ENCODE measurements at places on chromosomes 13 and 19. TPM values are rescaled to one million over a fixed set of nuclear protein-coding genes. Genes with fewer than 3 reads are reported as not detected.
A peak's percentile ranks its signal among the peaks of the same experiment; 100 is the strongest.

DNA sequence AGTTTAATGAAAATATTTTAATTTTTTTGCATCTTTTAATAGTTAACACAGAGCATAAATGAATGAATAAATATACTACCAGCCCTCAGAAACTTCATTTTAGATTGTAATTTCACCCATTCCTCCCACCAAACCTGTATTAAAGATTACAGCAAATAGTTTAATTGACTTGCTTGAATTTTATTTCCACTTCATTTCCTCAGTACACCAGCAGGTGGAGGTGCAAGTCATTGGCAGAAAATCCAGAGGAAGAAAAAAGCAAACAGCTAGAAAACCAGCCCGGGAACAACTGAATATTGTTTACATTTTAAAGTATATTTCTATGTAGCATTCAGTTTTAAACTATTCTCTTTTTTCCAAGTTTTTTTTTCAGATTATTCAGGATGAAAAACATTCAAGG is 177.8 kb downstream of the OLFM4 start:
- DNase-seq = no peak

DNA sequence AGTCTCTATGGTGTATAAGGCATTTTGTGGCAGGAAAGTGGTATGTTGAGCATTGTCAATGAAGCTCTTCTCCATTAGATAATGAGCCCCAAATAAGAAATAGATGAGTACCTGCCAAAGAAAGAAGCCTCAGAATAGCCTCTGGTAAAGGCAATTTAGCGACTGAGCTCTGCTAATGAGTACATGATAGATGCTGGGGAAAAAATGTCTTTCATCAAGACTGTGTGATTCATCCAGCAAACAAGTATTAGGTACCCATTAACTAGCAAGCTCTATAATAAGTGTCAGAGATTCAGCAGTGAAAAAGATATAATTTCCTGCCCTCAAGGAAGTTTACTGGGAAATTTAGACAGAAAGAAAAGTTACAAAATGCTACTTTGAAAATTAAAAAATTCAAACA is 294.6 kb downstream of the ITGBL1 start:
- DNase-seq = no peak

DNA sequence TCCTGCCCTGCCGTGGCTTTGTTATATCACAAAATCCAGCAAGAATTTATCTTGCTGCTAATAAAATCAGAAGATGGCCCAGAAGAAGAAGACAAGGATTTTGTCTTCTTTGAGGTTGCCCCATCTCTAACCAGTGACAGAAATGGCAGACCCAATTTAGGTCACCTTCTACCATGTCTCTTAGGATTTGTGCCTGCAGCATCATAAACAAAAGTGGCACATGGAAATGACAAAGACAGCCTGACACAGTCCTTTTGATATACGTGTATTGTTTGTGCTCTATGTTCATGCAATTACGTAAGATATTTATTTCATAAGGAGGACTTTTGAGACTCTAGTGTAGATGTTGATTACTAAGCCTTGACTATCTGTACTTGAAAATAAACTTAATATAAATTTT is 135.9 kb upstream of the TMTC4 start:
- no peak for DNase-seq

DNA sequence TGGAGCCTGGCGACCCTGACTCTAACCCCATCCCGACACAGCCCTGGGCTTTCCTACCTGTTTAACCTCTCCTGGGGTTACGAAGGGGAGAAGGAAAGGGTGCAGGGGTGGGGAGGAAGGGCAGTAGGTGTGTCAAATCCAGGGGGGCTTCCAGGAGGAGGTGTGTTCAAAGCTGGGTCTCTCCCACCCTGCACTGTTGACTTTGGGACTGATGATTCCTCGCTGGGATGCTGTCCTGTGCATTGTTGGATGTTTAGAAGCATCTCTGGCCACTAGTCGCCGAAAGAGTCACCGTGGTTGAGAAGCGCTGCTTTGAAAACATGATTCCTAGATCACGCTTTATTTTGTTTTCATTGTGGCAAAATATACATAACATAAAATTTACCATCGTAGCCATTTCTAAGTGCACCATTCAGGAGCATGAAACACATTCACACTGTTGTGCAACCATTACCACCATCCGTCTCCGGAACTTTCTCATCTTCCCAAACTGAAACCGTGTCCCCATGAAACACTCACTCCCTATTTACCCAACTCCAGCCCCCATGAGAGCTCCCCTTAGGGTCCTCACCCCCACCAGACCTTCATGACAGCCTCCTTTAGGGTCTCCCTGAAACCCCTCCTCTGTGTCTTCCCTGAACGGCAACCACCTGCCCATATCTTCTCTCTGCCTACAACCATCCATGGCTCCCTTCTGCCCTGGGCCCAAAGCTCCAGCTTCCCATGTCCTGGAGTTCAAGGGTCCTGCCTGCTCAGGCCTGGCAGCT is 4.4 kb upstream of the FCER2 start:
- DNase-seq = no peak

DNA sequence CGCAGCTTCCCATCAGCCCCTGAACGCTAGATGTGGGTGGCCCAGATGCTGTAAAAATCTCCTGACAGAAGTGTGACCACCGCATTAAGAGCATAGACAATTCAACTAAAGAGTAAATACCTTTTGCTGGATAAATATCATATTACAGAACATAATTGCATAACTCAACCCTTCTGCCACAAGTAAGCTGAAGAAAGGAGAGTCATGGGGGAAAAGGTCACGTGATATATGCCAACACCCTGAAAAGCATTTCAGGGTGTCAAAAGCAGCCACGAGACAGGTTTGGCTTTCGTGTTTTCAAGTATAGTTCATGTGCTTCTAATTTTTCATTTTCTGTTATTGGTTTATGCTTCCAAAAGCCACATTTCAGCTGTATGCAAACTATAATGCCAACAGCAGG is 71.3 kb downstream of the LHFPL6 start:
- DNase-seq = no peak

GRCh38 chr13:40102854-40103253 is 447.4 kb downstream of the COG6 start:
- DNase-seq = no peak

DNA sequence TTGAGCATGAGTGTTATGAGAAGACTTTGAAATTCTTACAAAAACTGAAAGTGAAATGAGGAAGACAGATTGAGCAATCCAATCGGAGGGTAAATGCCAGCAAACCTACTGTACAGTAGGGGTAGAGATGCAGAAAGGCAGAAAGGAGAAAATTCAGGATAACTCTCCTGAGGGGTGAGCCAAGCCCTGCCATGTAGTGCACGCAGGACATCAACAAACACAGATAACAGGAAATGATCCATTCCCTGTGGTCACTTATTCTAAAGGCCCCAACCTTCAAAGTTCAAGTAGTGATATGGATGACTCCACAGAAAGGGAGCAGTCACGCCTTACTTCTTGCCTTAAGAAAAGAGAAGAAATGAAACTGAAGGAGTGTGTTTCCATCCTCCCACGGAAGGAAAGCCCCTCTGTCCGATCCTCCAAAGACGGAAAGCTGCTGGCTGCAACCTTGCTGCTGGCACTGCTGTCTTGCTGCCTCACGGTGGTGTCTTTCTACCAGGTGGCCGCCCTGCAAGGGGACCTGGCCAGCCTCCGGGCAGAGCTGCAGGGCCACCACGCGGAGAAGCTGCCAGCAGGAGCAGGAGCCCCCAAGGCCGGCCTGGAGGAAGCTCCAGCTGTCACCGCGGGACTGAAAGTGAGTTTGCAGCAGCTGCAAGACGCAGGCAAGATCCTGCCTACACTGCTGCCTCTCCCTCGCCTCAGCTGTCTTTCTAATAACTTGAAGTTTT is at the start of gene TNFSF13B:
Gene TNFSF13B (plus strand): TSS at position 118 of the 728 bp plus-strand sequence. CDS start 178 bp downstream, at position 296.
- DNase-seq = peak; percentile 85

DNA sequence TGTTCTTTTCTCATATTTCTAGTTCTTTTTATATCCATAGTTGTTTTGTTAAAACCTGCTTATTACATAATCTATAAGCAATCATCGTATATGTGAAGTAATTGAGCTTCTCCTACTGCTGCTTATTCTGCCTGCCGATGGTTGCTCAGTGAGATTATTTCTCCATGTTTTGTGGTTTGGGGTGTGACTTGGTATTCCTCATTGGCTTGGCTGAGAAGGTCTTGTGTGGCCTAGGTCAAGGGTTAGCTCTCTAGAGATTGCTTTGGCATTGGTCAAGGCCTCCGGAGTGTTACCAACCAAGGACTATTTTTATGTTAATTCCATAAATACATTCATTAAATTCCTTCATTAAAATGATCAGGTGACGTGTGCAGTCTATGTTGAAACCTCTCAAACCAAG is 302.8 kb downstream of the MYO16 start:
- DNase-seq = no peak

DNA sequence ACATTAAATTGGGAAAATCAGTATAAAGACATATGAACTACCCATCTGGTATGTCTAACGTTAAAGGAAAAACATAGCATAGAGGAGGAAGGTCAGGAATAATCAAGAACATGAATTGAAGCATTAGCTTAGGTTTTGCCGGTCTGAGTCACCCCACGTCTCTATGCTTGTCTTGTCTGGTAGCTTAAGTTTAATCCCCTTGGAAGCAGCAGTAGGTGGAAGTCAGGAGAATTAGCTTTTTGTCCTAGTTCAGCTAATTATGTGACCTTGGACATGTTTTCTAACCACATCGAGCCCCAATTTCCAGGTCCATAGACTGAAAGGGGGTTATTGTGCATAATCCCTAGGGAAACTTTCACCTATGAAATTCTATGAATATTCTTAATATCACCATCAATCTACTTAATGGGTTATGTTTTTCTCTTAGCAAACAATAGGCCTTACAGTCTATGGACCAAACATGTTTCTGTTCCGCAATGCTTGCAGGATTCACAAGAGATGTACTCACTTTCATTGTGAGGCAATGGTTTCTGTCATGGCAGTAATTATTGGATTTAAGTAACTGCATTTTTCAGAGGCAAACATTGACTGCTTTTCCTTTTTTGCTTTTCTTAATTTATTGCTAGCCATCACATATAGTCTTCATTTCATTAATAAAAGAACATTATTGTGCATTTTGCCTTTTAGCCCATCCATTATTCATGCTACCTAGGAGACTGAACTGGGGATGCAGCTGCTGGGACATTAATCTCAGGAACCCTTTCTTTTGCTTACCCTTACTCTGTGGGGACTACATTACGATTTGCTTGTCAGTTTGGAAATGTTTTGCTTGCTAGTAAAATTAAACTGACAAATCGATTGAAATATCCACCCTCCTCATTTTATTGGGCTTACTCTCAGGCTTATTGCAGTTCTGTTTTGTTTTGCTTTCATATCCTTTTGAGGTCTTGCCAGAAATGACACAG is 304.8 kb upstream of the MAB21L1 start:
- DNase-seq = no peak

DNA sequence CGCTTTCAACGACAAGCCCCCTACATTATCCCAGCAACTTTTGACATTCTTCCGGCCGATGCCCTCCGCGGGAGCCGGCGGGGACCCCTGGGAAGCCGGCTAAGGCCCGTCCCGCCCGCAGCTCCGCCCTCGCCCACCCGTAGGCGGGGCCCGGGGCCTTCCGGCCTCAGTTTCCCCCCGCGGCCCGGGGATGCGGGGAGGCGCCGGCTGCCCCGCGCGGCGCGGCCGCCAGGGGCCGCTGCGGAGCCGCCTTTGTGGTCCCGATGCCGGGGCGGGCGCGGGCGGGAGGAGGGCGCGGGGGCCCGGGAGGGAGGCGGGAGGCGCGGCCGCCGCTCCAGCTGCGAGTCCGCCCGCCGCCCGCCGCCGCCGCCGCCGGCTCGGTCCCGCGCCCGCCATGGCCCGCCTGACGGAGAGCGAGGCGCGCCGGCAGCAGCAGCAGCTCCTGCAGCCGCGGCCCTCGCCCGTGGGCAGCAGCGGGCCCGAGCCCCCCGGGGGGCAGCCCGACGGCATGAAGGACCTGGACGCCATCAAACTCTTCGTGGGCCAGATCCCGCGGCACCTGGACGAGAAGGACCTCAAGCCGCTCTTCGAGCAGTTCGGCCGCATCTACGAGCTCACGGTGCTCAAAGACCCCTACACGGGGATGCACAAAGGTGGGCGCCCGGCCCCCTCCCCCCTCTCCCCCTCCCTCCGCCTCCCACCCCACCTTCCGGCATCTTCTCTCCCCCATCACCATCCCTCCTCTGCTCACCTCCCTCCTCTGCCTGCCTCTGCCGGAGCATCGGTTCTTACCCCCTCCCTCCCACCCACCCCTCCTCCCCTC is at the start of gene CELF5:
Gene CELF5 (plus strand): TSS at position 316 of the 823 bp plus-strand sequence. CDS start 79 bp downstream, at position 395.
- DNase-seq = no peak

DNA sequence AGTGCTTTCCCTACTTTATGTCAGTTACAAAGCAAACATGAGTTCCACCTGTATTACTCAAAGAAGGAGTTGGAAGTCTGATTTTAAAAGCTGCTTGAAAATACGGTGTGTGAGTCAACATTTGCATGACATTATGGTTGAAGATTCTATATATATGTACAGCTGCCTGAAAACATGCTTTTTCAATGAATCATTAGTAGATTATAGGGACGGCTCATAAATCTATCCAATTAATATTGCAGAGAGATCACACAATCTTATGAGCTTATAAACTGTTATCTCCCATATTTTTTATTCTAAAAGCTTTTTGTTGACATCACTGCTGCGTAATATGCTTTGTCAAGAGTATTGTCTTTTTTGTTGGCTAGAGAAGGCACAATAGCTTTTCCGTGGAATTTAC is 873.8 kb downstream of the SLITRK6 start:
- no peak for DNase-seq

DNA sequence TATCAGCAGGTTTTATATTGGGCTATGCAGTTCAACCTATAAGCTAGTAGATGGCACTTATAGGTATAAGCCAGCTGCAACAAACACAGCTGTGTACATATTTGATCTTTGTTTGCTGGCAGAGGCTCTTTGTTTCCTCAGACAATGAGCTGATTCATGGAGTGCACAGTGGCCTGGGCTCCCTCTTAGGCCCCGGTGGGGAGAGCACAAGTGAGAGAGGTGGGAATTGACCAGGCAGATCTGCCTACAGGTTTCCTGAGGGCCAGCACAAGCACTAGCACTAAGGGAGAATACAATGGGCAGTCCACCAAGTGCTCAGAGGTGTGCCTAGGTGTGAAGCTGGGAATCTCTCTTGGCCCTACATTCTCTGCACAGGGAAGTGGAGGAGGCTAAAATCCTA is 1390.7 kb downstream of the SLITRK5 start:
- DNase-seq = no peak

DNA sequence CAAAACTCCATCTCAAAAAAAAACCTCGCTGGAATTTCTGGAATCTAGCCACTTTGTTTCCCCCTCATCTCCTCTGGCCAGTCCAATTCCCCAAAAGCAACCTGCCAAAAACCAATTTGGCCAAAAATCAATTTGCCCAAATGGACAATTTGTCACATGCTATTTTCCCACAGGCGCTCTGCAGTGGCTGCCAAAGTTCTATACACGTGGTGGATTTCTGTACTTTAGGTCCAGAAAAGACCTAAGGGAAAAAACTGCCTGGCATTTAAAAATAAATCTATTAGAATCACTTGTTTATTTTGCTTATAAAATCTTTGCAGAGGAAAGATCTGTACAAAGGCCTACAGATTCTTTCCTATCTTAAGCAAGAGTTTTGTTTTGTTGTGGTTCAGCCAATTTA is 79.4 kb downstream of the MAP4K1 start:
- DNase-seq = no peak

CACNA1A gene
- 1.3 TPM for total RNA-seq

NKG7 gene
- 3.6 TPM for total RNA-seq

RFPL4AL1 gene
- 0.57 TPM for total RNA-seq

LRRC4B gene
- total RNA-seq = 0.81 TPM

CEACAM16 gene
- not detected for total RNA-seq

TMEM59L gene
- total RNA-seq = 3.0 TPM

KLF1 gene
- total RNA-seq = 0.38 TPM

ZNF69 gene
- total RNA-seq = 2.7 TPM
